Right renal pelvis (tissue), 4 donors: ENCODE measurements at places on chromosomes 6 and 20. TPM values are rescaled to one million over a fixed set of nuclear protein-coding genes. Genes with fewer than 3 reads are reported as not detected.

Gene CALHM5
- 3.1 TPM for polyA plus RNA-seq

Gene COL12A1
- 78.5 TPM for polyA plus RNA-seq

Gene LPA
- 0.20 TPM for polyA plus RNA-seq

Gene BFSP1
- 3.6 TPM for polyA plus RNA-seq

- DNase-seq, result no peak
Observed at GRCh38 chr6:94099072-94099471, 679.7 kb upstream of the EPHA7 start.

DNA sequence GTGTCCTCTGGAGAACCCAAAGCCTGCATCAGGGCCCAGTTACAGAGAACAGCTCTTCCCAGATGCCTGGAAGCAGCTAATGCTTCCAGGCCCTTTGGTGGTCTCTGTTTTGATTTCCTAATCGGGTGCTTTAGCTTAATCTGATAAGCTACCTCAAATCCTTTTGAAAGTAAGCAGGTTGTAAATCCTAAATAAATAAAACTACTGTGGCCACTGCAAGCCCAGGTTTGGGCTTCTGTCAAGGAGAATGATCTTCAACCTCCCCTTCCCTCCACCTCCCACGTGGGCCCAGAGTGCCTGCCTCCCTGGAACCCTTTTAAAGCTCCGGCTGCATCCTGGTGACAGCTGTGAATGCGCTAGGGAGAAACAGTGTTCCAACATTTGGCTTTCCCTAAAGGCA lies 25.2 kb upstream of the FYN start:
- DNase-seq, result no peak

DNA sequence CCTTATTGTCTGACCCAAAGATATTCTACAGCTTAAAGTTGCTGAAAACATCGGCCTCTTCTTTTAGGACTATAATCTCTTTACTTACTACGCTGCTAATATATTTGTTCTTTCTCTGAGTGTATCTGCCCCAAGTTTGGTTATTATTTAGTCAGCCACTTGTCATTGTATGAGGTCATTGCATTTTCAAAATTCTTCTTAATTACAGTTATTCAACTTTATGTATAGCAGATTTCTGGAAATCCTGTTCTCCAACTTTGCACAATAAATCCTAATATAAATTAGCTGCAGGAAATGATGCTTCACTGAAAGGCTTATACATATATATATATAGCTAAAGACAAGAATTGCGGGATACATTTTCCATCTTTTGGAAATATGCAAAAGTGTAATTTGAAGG lies 88.5 kb upstream of the HIVEP1 start:
- no peak for DNase-seq

DNA sequence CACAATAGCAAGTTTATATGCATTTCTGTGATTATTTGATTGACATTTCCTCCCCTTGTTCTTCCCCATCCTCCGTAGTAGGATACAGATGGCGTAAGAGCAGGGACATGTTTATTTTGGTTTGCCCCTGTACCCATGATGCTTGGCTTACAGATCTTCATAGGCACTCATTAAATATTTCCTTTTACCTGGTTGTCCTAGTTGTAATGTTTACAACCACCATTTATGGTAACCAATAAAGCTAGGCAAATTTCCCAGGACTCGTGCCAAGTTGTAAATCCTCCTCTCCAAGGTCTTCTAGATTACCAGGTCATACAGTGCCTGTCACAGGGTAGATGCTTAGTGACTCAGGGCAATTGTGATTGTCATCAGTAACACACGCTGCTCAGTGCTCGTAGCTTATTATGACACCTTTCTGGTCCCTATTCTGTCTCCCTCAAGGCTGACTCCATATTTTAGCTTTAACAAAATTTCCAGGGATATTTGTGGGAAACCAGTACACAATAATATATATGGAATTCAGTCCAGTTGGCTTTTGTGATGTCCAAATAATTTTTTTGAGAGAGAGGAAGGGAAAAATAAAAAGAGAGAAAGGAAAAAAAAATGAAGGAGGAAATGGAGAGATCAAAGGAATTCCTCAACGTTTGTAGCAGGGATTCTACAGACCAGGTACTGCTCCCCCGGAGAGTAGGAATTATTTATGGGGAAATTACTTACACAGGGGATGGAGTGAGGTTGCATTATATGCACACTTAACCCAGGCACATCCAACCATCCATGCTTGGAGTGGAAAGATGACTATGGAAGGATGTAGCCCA lies 24.6 kb downstream of the CYP24A1 start:
- DNase-seq, result no peak
